Right lobe of liver (tissue), 6 donors: ENCODE measurements at places on chromosomes 4 and X. TPM values are rescaled to one million over a fixed set of nuclear protein-coding genes. Genes with fewer than 3 reads are reported as not detected.
A peak's percentile ranks its signal among the peaks of the same experiment; 100 is the strongest.

DNA sequence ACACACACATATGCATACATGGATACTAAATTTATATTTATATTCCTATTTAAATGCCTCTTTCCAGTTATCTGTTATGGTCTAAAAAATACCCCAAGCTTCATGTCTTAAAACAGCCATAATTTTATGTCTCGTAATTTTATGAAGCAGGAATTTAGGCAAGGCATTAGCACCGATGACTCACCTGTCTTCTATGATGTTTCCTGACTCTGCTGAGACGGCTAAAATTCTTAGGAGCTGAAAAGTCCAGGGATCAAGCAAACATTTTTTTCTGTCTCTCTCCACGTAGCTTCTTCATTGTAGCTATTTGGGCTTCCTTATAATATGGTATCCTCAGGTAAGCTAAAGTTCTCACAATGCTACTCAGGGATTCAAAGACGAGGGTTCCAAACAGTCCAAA, 930.3 kb downstream of the STIM2 start:
- no peak for DNase-seq

GRCh38 chr4:67565284-67565683, 6.8 kb downstream of the STAP1 start:
- no peak for DNase-seq

ARMCX2 gene
- total RNA-seq: 1.2 TPM

DNA sequence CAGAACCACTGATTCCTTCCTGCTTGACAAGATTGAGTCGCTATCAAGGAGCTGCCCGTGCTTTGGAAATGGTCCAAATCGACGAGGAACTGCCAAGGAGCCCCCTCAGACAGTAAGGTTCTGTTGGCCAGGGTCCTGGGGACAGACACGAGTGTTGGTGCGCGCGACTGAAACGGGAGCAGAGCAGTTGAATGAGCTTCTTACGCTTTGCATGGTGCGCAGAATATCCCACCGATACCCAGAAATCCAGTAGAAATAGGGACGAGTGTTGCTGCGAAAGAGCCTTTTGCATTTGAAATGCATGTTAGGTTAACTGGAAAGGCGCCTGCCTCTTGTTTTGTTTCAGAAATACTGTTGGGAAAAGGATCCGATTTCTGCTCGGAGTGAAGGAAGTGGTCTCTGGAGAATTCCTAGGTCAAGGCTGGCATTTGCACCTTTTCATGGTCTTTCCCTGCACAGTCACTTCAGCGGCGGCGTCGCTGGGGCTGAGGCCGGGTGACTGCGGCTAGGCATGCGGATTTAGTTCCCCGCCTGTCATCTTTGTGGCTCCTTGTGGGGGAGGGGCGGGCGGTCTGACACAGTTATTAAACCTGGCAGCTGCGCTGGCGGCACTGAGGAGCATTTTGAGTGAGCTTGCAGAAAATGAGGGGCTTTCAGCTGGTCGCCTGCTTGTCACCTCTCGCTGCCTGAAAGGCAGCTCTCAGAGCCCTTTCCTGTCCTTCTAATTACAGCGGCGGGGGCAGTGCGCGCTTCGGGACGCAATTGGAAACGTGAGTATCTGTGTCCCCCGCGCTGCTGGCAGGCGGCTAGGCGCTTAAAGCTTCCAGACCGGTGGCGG, 51.5 kb upstream of the TRIM2 start:
- DNase-seq: no peak

GRCh38 chr4:57374866-57375595, 264.8 kb upstream of the IGFBP7 start:
- DNase-seq: no peak

DNA sequence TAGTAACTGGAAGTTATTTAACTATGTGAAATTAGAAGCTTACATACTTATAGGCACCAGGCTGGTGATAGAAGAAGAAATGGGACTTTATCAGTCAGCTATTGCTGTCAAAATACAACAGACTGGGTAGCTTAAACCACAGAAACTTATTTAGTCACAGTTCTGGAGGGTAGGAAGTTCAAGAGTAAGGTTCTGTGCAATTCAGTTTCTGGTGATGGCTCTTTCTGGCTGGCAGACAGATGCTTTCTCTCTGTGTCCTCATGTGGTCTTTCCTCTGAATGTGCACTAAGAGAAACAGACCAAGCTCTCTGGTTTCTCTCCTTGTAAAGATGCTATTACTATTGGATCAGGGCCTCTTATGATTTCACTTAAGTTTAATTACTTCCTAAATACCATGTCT, 92.1 kb upstream of the ANKRD50 start:
- DNase-seq: no peak

- DNase-seq: no peak
These were observed 137.7 kb upstream of the TENT5D start for GRCh38 chrX:80282535-80282934.

FOXP3 gene
- 0.18 TPM for total RNA-seq

DNA sequence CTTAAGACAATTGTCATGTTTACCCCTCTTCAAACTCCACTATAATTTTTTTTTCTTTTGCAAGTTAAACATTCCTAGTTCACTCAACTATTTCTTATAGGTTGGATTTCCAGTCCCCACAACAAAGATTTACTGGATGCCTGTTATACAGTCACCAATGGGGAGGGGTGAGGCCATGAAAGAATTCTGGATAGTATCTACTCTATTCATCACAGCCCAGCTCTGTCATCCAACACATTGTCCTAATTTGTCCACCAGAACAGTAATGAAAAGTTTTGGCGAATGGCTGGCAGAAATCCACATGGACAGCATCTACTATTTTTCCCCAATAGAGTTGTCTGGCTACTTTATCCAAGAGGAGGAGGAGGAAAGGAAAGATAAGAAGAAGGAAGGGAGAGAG, 192.7 kb upstream of the S100G start:
- no peak for DNase-seq

DKK2 gene
- total RNA-seq: not detected

DNA sequence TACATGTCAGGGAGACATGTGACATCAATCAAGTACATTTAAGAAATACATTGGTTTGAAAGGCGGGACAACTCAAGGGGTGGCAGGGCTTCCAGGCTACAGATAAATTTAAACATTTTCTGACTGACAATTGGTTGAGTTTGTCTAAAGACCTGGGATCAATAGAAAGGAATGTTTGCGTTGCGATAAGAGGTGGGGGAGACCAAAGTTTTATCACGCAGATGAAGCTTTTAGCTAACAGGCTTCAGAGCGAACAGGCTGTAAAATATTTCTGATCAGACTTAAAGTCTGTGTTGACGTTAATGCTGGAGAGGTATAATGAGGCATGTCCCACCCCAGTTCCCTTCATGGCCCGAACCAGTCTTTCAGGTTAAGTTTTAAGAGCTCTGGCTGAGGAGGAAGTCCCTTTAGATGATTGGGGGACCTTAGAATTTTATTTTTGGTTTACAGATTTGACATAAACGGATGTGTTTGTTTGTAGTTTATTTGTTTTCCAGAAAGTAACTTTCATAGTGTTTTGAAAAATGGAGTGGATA, 346.7 kb upstream of the RASGEF1B start:
- no peak for DNase-seq

DNA sequence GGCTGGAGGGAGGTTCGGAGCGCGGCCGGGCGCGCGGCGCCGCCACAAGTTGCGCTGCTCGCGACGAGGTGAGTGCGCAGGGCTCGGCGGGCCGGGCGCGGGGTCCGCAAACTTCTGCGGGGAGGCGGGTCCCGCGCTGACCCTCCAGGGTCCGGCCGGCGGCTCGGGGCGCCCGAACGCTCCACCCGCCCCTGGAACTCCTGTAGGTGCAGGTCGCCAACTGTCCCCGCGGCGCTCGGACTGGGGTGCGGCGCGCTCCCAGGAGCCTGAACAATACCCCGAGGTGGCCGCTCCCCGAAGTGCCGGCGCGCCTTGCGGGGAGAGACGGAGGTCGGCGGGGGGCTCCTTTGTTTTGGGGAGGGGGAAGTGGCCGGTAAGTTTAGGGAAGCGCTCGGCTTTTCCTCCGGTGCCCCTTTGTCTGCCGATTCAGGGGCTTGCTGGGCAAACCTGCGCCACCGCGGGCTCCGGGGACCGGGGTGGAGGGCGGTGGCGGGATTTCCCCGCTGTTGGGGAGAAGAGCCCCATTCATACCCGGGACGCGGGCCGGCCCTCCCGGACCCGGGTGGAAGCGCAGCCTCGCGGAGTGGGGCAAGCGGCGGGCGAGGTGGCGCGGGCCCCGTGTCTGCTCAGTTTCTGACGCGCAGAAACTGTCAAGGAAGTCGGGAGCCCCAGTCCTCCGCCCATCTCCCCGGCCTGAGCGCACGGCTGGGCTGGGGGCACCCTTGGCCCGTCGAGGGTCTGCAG, 694 bp downstream of the TBL1X start:
- DNase-seq: peak; percentile 47
